ENCODE measurements at places on chromosomes 2 and 18.

DNA sequence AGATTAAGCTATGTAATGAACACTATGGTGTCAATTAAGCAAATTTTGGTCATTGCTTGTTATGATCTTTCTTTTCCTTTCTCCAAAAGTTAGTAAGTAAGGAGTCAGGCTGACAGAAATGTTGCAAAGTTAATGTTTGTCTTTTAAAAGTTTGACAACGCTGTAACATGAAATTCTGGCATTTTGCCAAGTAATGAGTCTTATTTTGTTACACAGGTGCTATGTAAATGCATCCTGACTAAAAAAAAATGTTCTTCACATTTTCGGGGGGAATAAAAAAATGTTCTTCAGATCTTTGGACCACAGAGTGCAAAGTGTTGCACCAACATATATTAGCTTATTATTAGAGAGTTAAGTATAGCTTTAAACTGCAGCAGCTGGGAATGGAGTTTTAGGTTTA is 54.8 kb upstream of the PROKR1 start:
- no peak for DNase-seq

- peak; percentile 78 for DNase-seq
Measured at GRCh38 chr2:240459401-240460252, 24.2 kb downstream of the GPC1 start.

DNA sequence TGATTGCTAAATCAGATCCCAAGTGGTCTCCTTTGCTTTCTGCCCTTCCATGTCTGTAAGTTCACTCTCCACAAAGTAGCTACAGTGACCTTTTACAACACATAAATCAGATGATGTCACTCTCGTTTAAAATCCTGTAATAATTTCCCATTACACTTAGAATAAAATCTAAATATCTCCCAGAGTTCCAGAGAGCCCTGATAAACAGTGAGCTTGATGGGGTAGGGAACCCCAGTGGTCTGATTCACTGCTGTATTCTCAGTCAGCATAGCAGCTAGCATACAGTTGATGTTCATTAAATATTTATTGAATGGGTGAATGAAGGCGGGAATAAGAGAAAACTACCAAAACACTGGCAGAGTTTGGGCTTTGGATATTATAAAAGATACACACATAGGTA is 117.7 kb downstream of the ZAP70 start:
- peak; percentile 9 for DNase-seq

DNA sequence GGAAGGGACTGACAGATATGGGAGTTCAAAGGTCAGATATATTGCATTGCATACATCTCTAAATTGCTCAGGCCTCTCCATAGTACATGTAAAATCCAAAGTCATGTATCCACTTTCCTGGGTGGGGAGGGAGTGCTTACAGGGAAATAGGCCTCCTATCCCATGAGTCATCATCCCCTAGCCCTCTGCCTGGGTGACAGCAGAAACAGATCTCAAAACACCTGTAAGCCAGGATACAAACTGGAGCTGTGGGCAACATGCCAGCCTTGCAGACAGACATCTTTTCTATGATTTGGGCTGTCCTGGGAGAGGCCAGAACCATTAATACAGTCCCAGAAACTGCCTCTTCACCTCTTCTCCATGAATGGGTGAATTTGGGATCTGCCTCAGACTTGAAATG is 4.8 kb downstream of the ALK start:
- no peak for DNase-seq

DNA sequence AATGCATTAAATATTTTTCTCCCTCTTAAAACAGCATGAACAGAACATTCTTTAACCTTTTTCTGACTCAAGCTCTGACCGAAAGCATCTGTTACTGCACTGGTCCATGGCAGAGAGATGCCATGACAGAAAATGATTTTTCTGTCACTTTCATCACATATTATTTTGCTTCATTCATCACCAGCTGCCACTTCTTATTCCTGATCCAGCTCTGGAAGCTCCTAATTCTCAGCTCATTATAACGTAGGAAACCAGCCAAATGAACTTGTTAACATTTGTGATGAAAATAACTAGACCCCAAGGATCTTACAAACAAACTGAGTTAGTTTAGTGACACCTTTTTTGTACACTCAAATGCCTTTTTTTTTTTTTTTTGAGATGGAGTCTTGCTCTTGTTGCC is 7.6 kb upstream of the CFLAR start:
- DNase-seq: no peak

DNA sequence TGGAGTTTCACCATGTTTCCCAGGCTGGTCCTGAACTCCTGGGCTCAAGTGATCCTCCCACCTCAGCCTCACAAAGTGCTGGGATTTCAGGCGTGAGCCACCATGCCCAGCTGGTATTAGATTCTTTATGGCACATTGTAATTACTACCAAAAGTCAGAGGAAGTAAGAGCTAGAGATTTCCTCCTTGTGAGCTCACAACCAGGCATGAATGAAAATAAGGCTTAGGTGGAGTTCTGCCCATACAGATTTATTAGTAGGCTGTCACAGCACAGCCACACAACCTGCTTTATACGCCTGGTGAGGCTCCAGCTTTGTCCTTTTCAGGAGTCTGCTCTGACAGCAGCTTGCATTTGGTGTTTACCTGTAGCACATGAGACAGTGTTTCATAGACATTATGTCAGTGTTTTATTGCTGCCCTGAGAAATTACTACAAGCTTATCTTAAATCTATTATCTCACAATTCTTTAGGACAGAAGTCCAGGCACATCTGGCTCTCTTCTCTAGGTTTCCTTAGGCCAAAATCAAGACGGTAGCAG is 156.6 kb downstream of the TANC1 start:
- no peak for DNase-seq

DNA sequence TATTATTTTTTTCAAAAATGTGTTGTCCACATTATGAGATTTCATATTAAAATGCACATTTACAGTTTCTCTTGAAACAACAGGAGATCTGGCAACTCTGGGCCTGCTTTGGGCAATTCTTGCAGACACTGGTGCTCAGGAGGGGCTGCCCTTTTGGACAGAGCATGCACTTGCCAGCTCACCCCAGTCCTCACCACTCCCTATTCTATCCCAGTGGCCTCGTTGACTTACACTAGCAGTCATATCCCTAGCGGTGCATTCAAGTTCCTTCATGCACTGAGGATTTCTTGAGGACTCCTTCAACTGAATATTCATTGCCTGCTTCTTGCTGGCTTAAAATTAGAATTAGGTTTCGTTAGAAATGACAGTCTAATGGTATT is 87.9 kb upstream of the FHL2 start:
- DNase-seq: no peak

- DNase-seq: no peak
Measured at GRCh38 chr18:45926691-45927090, 40.4 kb downstream of the EPG5 start.

DNA sequence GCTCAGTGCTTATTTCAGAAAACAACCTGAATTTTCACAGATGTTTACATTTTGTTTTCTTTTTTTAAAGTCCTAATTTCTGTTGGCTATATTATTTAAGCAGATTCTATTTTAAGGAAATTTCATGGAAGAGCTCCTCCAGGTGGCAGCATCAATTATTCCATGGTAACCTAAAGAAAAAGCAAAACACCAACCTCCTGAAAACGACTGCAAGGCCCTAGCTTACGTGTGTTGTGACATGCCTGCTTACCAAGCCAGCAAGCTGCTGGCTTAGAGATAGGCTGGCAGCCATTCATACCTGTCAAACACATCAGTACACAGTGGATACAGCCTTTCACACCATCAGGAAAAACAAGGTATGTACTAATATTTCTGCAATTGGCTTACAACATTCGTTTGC is 64.9 kb downstream of the LPIN2 start:
- peak; percentile 29 for DNase-seq

DNA sequence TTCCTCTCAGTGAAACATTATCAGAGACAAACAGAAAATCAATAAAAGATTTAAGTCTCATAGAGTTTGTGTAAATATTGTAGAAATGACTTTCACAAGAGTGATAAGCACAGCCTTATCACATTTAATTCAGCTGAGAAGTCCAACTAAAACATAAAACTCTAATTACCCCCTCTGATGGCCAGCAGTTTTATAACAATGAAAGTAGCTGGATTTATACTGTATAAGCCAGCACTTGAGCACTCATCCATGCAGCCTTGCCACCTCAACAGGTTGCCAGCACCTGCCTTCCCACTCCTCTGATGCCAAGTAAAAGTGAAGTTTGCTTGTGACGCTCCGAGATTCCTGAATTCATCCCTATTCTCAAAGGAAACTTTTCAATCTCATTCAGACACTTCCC is 103.0 kb upstream of the STK39 start:
- DNase-seq: no peak

DNA sequence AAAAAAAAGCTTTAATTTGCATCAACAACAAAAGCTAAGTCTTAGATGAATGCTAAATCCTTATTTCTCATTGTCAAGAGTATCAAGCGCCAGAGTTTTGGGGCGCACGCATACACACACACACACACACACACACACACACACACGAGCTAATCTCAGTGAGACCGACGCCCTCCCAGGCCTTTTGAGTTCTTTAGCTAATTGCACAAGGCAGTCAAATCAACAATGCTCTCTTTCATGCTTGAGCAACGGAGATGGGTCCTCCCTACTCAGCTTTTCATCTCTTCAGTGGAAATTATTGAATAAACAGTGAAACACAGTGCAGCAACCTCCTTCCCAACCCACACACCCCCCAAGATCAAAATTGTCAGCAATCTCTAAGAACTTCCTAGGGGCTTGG is 19.2 kb downstream of the GKN1 start:
- DNase-seq: no peak

DNA sequence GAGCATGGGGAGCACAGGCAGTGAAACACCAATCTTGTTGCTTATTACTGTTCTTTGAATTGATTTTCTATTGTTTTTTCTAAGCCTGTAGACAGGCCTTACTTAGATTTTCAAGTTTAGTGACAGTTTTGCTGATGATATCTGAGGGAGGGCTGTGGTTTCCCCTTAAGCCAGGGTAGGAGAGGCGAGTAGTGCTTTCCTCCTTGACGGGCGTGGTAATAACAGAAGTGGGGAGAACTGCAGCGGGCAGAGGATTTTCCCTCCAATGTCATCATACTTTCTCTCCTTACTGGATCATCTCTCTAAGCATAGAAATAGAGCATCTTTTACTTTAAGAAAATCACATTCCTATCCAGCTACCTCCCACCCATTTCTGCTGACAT is 314.4 kb downstream of the ALK start:
- DNase-seq: no peak

GRCh38 chr2:239735131-239735828 is 289.9 kb downstream of the NDUFA10 start:
- DNase-seq: peak; percentile 90

- DNase-seq: peak; percentile 82
Measured at GRCh38 chr2:67215214-67216055, 181.7 kb upstream of the ETAA1 start.

GRCh38 chr18:50869150-50869549 is 9.8 kb upstream of the ME2 start:
- DNase-seq: no peak

- DNase-seq: no peak
Measured at GRCh38 chr2:205441524-205441923, 240.8 kb upstream of the NRP2 start.

DNA sequence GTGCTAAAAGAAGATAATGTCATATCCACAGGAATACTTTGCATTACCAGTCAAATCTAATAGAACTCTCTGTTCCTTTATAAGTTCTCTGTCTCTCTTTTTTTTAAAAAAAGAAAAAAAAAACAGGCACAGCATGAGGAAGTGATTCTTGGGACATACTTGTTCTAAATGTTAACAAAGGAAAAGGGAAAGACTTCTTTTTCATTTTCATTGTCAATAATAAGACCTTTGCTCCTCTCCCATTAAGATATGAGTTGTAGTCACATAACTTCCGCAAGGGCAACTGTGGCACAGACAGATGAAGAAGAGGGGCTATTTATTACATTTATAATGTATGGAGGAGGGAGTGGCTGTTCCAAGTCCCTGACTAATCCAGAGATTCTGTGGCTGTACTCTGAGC is 4.7 kb downstream of the CD302 start:
- no peak for DNase-seq

DNA sequence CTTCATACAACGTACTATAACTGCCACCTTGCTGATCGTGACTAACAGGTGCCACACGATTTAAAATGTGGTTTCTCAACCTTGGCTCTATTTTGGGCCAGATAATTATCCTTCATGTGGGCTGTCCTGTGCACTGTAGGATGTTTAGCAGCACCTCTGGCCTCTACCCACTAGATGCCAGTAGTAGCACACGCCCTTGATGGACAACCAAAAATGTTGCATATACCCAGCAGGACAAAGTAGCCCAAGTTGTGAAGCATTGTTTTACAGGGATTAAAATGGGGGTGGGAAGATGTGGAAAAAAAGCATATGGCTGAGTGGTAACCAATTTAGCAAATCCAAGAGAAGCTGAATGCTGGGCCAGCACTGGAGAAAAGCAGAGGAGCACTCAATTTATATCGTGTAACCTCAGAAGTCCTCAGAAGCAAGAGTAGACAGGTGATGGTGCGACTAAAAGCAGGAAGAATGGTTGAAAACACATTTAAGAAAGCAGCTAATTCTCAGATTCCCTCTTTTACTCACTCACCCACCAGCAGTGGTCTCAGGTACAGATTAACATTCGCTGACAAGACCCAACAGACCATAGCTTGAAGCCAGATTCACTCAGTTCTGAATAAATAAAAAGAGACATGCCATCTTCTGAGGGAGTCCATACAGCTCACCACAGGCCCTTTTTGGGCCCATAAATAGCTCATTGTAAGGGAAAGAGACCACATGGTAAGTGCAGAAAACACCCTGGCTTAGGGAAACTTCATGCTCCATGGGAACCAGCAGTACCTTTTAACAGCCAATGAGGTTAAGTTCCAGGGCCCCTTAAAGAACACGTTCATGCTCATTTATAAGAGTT is 50.6 kb downstream of the RAPH1 start:
- peak; percentile 35 for DNase-seq

- peak; percentile 39 for DNase-seq
Measured at GRCh38 chr18:7393080-7393479, 162.2 kb downstream of the LRRC30 start.

GRCh38 chr2:143205106-143205764 is 76.0 kb downstream of the ARHGAP15 start:
- no peak for DNase-seq

GRCh38 chr2:47907039-47907781 is 912 bp upstream of the FBXO11 start:
- DNase-seq: no peak

DNA sequence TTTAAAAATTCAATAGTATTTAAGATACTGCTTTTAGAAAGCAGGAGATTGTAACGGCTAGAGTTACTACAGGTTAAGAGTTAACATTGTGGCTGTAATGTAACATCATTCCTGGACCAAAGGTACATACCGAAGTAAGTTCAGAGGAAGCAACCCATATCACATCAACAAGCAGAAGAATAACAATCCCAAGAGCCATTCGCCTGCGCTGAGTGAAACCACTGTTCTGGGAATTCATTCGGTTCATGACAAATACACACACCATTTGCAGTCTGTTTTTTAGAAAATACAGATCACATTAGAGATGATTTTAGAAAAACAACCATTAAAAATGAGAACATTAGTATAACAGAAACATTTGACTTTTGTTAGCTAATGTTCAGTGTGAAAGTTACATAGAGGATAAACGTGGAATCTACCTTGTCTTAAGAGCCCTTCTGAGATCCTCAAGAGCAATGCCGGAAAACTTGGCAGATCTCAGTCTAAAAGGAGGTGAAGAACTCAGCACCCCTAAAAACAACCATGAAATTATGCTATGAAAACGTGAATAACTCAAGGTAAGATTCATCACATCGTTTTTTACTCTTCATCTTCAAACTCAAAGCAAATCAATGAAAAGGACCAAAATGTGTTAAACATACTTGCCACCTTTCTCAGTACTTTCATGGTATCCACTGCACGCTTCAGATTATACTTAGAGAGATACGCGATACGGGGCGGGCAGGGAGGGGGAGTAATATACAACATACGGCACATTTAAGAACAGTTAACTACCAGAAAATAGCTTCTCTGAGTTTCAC is 1.2 kb downstream of the SLC35F5 start:
- DNase-seq: peak; percentile 11
